ENCODE measurements at places on chromosomes 6 and 20.

GRCh38 chr20:3923818-3924217 lies 34.6 kb downstream of the PANK2 start:
- no peak for DNase-seq

DNA sequence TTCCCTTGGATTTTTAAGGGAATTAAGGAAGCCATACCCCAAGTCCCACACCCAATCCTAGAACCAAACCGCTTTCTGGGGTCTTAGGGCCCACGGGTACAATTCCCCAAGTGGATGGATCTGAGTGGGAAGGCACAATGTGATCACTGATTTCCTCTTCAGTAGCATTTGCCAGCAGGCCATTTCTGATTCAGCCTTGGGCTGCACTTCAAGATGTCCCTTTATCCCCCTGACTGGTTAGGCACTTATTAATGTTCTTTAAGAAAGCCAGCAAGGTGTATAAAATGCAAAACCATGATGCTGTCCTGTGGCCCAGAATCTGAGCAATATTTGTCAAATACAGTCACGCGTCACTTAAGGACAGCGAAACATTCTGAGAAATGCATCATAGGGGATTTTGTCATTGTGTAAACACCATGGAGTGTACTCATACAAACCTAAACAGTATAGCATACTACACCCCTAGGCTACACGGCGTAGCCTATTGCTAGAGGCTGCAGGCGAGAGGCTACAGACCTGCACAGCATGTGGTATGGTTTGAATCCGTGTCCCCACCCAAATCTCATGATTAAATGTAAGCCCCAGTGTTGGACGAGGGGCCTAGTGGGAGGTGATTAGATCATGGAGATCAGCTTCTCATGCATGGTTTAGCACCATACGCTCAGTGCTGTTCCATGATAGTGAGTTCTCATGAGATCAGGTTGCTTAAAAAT lies 234.2 kb downstream of the NRN1 start:
- no peak for DNase-seq

GRCh38 chr6:27237089-27237803 lies 10.3 kb upstream of the PRSS16 start:
- DNase-seq = no peak

DNA sequence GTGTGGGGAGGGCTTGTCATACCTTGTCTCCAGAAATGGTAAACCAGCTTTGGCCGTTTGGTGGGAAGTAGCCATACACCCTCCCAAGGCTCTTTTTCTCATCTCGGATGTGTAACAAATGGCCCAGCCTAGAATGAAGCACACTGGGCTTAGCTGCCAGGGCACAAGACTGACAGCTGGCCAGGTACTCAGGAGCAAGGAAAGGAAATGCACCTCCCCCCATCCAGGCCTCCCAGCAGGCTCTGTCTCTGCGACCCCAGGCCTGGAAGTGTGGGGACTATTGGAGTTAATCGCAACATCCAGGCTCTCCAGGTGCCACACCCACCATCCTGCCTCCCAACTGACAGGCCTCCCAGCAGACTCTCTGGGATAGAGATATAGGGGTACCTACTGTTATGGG lies 43.0 kb downstream of the MRS2 start:
- no peak for DNase-seq

Data from esophagus muscularis mucosa (tissue), 4 donors.